AG08396 (cell line): ENCODE measurements at places on chromosomes 5 and 9.

- DNase-seq, result no peak
Observed at GRCh38 chr5:42638972-42639371, 117.6 kb upstream of the CCDC152 start.

DNA sequence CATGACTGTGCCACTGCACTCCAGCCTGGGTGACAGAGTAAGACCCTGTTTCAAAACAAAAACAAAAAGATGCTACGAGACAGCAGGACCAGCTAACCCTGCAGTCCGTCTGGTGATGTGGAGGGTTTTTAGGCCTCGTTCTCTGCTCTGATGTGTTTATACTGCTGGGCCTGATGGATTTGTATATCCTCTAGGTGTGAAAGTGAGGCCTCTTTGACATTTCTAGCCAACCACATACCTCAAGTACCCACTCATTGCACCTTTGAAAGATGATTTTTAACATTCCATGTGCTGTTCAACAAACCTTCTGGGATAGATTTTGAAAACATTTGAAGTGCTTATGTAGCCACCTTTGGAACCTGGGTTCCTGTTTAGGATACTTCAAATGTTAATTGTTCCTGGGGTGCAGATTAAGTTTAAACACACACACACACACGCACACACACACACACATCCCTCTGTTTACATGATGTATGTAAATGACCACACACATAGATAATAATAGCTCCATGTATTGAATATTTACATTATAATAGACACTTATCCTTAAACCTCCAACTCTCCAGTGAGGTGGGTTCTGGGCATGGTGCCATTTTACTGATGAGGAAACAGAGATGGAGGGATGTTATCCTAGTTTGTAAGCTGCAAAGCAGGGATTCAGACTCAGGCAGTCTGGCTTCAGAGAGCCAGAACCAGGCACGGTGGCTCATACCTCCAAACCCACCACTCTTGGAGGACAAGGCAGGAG lies 48.8 kb upstream of the GOLPH3 start:
- no peak for DNase-seq

DNA sequence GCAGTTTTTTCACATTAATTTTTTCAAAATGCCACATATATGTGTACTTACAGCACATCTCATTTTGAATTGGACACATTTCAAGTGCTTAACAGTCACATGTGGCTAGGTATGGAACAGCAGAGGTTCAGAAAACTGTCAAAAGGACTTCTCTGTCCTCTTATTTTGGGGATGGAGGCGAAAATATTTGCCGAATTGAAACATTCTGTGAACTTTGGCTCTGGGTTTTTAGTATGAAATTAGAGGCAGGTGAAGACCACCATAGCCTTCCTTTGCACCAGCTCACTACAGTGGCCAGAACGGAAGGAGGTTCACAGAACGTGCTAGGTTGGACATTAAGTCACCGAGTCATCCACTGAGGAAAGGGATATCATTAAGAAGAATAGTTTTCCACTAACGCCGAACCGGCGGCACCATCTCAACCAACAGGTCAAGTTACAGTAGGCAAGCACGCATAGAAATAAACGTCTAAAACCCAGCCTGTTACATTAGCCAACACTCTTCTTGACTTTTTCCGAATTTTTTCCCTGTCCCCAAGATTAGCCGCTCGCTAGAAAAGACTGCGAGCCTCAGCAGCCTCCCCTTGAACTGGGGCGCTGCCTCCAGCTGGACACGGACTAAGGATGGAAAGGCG lies 1.8 kb upstream of the TLE4 start:
- no peak for DNase-seq

DNA sequence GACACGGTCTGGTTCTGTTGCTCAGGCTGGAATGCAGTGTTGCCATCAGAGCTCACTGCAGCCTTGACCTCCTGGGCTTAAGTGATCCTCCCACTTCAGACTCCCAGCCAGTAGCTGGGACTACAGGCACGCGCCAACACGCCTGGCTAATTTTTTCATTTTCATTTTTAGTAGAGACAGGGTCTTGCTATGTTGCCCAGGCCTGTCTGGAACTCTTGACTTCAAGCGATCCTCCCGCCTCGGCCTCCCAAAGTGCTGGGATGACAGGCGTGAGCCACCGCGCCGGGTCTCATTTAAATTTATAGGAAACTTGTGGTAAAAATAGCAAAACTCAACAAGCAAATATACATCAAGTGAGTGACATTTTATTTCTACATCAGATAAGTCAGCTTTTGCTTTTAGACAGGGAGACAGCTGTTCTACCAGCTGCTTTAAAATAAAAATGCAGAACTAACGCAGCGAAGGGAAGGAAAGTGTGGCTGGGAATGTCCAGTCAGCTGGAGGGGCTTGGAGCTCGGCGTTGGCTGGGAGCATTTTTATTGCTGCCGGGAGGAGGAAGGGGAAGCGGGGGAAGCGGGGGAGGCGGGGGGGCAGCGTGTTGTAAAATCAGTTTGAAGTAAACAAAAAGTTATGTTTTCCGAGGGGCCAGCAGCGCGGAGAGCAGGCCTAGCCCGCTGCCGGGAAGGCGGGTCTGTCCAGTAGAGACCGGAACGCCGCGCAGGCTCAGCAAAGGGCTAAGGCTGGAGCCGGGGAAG lies 707 bp upstream of the ZFYVE16 start:
- DNase-seq, result no peak
